ENCODE measurements at places on chromosomes 1 and 21. TPM values are rescaled to one million over a fixed set of nuclear protein-coding genes. Genes with fewer than 3 reads are reported as not detected.

Gene LMX1A
- polyA plus RNA-seq, result not detected

GRCh38 chr21:41506005-41506594 is 1.9 kb downstream of the TMPRSS2 start:
- no peak for DNase-seq

DNA sequence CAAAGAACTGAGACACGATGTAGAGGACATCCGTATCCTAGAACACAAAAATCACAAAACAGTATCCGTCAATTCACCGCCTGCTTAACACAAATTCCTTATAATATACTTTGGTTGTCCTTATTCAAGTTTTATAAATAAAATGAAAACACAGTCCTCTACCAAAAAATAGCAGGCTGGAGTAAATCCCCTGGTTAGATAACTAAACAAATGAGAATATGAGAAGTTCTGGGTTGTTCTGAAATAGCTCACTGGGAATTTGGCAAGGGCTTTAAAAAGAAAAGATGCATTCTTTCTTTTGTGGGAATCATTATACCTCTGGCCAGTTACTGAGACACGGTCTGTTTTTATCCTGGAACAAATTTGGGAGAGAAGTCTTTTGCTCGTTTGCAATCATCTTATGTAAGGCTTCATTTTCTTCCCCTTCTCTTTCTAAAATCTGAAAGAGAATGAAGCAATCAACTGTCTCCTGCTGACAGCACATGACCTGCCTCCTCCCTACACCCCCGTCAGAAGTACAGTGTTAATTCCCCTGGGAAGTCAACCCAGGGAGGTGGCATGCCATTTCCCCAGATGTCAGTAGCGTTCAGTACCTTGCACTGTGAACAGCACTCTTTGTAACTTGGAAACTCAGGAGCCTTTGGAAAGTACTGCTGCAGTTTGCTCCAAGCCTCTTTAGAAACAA is 37.1 kb upstream of the RAP1GAP start:
- no peak for DNase-seq

- DNase-seq, result peak; percentile 81
Observed at GRCh38 chr1:99264201-99265021, at the start of gene PLPPR4. Gene PLPPR4, plus strand, starts transcription at chr1:99264492. Its CDS starts 102 bp downstream, at chr1:99264594.

Gene UMODL1
- 0.35 TPM for polyA plus RNA-seq

- DNase-seq, result no peak
Observed at GRCh38 chr1:43577655-43578542, 47.2 kb downstream of the PTPRF start.

Gene FAM72D
- polyA plus RNA-seq, result 2.6 TPM

GRCh38 chr1:118323246-118323645 is 138.2 kb upstream of the SPAG17 start:
- DNase-seq, result no peak

GRCh38 chr1:170806961-170807360 is 128.4 kb upstream of the MROH9 start:
- no peak for DNase-seq

Gene ISG15
- polyA plus RNA-seq, result 14.6 TPM

Gene ADAMTS5
- 4.7 TPM for polyA plus RNA-seq

DNA sequence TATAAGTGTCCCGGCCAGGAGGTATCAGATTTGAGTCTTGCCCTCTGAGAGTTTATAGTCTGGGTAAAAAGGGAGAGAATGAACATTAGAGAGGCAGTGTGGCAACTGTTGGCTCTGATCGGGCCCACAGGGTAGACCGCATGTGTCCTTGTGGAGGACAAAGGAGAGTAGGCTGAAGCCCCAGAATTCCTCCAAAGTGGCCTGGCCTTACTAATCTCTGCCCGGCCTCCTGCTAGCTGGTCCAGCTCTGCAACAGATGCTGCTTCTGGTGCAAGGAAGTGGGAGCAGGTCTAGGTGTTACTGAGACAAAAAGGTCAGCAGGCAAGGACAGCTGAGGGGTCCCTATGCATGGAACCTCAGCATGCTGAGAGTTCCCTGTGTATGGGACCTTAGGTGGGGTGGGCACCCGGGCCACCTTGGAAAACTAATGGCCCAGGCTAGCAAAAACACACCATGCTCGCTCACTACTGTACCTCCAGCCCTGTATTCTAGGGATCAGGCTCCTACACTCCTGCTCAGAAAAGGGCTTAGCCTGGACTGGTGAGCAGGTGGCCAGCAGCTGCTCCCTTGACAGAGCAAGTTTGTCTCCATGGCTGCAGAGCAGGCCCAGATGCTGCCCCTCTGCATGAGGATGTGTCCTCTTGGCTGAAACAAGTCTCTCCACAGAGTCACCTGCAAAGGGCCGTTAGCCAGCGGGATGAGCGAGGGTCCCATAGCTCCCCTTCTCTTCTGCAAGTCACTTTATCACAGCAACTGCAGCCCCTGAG is 30.3 kb upstream of the RGS16 start:
- DNase-seq, result no peak

Gene DPT
- 0.82 TPM for polyA plus RNA-seq

GRCh38 chr1:185907246-185907645 is 173.1 kb downstream of the HMCN1 start:
- DNase-seq, result no peak

Gene INTS7
- polyA plus RNA-seq, result 21.3 TPM

- DNase-seq, result no peak
Observed at GRCh38 chr1:92411511-92411910, 75.2 kb downstream of the GFI1 start.

Measured in right lung (tissue), 10 donors.